ENCODE measurements at places on chromosomes 7 and 10.

DNA sequence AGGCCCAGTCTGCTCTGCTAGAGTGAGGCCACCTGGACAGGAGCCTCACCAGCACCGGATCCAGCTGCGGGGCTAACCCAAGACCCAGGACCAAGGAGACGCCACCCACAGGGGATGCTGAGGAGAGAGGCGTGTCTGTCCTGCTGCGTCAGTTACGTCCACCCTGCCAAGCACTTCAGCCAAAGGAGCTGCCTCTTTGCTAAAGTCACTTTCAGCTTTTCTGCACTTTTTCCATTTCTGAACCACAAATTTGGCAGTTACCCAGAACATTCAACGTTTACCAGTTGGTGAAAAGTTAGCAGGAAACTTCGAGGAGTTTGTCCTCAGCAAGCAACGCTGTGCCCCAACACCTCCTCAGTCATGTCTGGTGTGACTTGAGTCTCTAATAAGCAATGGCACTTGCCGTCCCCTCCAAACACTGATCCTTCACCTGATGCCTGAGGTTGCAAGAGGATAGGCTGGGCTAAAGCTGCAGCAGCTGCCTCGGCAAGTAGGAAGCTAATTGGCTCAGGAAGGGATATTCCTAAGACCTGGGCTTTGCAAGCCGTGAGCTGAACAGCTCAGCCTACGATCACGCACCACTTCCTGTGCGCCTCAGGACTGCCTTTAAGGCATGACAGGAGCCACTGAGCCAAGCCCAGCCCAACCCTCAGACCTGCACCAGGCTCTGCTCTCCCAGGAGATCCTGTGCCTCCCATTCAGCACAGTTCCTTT, 40.1 kb downstream of the KCNH2 start:
- peak; percentile 99 for DNase-seq

- no peak for DNase-seq
These were observed 78.7 kb downstream of the ELFN1 start for GRCh38 chr7:1748839-1749173.

- DNase-seq: no peak
These were observed 411.9 kb upstream of the SHH start for GRCh38 chr7:156223935-156224832.

DNA sequence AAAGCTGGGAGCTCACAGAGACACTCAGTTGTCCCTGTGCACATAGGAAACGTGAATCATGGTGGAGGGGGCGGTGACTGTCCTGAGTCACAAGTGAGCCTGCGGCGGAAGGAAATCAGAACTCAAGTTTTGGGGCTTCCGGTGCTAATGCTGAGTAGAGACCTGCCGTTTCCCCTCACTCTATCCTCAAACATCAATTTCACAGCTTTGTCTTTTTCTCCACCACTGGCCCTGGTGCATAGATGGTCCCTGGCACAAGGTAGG, 21.9 kb downstream of the ADCYAP1R1 start:
- no peak for DNase-seq

DNA sequence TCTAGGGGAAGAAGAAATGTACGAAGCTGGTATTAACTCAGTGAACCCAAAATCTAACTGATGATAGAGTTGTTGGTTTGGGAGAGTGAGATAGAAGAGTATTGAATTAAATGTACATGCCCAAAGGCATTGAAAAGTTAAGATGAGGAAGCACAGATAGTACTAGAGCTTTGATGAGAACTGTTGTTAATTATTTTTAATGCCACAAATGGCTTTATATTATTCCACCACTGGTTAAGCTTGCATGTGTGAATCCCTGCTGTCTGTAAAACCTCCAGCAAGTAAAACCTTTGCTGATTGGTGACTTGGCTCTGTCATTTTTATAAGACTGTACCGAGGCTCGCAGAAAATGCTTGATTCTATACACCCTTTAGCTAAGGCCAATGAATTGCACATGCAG, 382.7 kb upstream of the LRGUK start:
- no peak for DNase-seq

DNA sequence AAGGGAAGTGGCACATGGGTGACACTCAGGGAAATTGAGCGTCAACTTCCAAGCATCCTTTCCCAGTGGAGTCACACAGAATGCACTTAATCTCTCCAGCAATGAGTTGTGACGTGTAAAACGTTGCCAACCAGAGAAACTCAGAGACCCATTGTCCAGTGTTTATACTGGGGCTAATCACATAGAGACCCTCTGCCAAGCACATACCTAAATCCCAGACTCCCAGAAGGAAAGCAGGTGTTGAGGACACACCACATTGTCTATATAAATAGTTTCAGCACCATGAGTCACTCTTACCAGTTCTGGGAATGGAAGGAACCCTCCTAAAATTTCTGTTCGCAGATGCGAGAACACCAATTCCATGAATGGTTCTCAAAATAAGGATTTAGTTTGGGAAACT, 76.4 kb upstream of the BET1 start:
- no peak for DNase-seq

GRCh38 chr10:90856964-90857634, 740 bp downstream of the HTR7 start:
- DNase-seq: no peak
